Stimulated activated effector memory CD8-positive, alpha-beta T cell treated with anti-CD3 and anti-CD28 coated beads, Interleukin-12 subunit alpha, Interleukin-12 subunit beta, amount 100 ng/mL, for 72 hours (primary cell): ENCODE measurements at places on chromosomes 12 and 14.

DNA sequence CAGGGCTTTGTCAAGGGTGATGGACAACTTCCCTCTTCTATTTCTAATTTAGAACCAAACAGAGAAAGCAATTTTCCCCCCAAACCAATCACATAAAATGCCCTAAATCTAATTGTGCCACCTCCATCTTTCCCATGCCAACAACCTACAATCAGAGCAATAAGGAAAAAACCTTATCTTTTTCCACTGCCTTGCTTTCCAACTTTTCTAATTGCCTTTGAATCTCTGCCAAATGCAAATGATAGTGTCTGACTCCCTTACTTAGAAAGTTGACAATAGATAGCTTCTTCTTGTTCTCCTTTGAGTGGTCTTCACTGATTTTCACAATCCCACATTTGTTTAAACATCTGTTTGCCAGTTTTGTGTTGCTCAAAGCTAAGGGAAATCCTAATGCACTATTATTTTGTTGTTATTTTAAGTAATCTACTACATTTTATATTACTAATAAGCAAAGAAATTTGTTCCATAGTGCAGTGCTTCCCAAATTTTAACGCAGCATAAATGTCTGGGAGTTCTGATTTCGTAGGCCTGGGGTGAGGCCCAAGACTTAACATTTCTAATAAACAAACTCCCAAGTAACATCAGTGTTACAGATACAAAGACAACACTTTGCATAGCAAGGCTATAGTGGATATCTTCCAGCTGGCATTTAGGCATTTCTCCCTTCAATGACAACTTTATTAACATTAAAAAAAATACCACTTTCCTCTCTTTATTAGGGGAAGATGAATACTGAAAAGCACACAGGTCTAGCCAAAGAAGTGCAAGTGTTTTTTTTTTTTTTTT lies 696.3 kb upstream of the USP15 start:
- no peak for DNase-seq

DNA sequence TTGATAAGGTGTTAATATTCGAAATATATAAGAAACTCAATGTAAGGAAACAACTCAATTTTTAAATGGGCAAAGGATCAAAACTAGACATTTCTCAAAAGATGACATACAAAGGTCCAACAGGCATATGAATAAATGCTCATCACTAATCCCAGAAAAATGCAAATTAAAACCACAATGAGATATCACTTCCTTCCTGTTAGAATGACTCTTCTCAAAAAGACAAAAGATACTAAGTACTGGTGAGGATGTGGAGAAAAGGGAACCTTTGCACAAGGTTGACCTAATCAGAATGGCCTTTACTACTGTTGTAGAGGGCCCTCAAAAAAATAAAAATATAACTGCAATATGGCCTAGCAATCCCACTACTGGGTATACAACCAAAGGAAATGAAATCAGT lies 383.4 kb downstream of the KCNH5 start:
- no peak for DNase-seq

- DNase-seq = no peak
Measured at GRCh38 chr12:513446-513845, 53.7 kb downstream of the B4GALNT3 start.

GRCh38 chr12:28905220-28905955 lies 243.7 kb upstream of the FAR2 start:
- DNase-seq = no peak

- no peak for DNase-seq
Measured at GRCh38 chr12:114400925-114401324, 5.0 kb downstream of the TBX5 start.

GRCh38 chr12:130448044-130448821 lies 110.5 kb downstream of the PIWIL1 start:
- DNase-seq = no peak

DNA sequence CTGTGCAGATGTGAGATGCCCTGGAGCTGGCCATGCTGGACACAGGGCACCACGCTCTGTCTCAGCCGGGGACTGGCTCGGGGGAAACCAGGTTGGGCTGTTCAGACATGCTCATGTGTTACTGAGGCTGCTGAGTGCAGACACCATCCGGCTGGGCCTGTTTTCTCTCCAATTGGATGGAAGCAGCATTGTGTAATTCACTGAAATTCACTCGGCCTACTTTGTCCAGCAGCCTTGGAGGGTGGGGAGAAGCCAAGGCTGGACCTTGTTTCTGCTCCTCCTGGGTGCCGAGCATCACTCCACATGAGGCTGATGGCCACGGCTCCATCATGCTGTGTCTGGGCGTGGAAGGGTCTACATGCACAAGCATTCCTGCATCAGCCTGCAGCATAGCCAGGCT lies 130.7 kb downstream of the SMOC1 start:
- DNase-seq = no peak

DNA sequence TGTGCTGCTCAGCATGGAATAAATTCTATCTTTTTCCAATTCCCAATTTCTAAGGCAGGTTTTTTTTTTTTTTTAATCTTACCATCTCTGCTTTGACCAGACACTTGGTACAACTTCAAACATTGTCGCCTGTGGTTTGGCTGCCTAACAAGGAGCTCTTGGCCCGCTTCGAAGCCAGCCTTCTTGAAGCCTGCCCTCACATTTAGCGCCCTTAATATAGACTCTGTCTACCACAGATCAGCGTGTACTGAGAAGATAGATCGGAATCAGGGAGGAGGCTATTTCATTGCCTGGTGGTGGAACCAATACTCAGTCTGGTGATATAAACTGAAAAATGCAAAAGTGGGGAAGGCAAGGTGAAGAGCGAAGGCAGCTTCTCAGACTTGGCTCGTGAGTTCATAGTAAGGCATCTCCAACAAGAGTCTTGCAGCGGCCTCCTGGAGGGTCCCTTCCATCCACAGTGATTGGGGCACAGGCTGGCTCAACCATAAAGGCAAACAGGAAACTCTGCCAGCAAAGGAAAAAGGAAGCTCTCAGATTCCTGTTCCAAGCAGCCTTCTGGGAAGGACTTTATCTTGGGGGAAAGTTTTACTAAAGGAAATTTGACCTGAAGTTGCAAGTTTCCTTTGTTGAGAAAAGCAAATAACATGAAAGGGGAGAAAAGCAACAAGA lies 103.2 kb upstream of the BCL2L14 start:
- DNase-seq = no peak

- peak; percentile 2 for DNase-seq
Measured at GRCh38 chr14:59688224-59689170, 111.9 kb upstream of the CCDC175 start.

DNA sequence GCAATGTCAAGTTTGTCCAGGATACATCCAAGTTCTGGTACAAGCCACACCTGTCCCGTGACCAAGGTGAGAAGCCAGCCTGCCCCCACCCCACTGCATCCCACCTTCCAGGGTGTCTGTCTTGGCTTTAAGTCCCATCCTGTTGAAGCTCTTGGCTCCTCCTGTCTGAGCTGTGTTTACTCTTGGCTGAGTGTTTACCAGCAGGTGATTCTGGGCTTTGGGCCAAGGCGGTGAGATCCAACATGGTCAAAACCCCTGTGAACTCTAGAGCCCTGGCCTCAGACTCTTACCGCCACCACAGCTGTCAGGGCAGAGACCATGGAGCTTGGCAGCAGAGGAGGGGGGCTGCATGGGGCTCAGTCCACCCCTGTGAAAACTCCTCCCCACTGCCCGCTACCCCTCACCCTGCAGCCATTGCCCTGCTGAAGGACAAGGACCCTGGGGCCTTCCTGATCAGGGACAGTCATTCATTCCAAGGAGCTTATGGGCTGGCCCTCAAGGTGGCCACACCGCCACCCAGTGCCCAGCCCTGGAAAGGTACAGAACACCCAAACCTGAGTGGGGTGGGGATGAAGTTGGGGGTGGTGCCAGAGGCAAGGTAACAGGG lies 11.6 kb downstream of the TNS2 start:
- DNase-seq = no peak

DNA sequence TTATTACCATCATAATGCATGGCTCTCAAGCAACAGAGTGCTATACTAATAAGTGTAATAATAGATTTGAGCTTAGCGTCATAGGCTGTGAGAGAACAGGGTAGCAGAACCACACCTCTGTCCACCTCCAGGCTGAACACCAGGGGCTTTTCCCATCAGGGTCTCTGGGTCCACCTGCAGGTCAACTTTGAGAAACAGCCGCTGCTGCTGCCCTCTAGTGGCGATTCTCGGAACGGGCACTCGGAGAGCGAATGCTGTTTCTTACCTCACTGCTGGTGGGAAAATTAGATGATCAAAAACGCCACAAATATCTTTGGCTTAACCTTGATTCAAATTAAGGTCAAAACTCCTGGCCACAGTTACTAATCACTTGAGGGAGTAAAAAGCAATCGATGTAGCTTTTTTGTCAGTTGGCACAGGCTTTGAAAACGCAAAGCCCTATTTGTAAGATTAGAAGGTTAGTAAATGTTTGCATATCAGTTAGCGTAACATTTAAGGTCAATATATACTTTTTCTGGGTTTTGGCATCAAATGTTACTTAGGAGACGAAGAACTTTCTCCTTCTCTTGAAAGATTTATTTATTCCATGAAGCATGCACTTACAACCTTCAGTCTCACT lies 127.9 kb upstream of the TMEM132D start:
- peak; percentile 79 for DNase-seq

DNA sequence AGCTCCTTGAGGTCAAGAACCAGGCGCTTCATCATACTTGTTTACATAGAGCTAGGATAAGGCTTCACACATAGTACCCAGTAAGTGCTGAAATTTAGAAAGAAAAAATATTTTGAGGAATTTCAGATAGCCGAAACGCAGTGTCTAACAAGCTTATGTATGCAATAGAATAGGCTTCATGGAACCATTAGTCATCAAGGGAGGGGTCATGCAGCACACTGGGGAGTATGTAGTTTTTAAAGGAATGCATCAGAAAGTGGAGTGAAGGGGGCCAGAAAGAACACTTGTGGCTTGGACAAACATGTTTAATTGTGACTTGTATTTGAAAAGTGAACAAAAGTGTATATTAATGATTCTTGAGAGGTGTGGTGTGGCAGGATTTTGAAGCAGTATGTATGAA lies 38.1 kb downstream of the DBX2 start:
- DNase-seq = no peak

DNA sequence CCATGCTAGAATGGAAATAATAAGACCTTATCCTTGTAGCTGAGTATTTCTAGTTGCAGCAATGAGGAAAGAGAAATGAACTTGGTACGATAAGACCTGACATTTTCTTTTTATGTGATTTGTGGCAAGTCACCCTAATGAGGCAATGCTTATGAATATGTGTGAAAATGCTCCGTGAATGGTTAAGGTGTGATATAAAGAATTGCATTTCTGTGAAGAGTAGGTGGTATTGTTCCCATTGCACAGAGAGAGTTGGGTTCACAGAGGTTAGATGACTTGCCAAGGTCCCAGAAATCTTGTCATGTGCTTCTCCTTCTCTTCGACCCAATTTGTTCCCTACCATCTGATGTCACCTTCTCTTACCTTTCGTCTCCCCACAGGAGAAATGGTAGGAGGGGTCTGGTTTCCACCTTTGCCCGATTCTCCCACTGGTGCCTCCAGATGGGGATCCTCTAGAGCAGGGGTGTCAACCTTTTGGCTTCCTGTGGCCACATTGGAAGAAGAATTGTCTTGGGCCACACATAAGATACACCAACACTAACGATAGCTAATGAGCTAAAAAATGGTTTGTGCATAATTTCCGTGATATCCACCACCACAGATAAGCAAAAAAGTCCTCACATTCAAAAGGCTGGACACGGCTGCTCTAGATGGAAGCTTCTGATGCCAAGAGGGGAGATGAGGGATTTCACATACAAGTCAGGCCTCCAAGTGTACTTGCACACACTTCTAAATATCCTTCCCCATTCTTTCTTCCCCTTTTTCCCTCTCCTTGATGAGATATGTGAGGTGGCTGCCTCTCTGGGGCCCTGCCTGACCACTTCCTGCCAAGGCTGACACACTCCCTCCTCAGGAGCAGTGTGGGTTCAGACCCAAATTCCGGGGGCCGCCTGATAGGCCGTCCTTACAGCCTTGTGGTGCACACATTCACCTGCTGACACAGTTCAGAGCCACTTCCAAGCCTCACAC lies 96.1 kb downstream of the PLXNC1 start:
- DNase-seq = peak; percentile 74

DNA sequence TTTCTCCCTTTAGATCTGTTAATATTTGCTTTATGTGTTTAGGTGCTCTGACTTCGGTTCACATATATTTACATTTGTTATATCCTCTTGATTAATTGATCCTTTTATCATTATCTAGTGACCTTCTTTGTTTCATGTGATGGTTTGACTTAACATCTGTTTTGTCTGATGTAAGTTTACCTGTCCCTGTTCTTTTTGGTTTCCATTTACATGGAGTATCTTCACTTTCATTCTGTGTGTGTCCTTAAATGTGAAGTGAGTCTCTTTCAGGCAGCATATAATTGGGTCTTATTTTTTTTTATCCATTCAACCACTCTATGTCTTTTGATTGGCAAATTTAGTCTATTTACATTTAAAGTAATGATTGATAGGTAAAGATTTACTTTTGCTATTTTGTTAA lies 24.2 kb downstream of the TRMT5 start:
- no peak for DNase-seq

DNA sequence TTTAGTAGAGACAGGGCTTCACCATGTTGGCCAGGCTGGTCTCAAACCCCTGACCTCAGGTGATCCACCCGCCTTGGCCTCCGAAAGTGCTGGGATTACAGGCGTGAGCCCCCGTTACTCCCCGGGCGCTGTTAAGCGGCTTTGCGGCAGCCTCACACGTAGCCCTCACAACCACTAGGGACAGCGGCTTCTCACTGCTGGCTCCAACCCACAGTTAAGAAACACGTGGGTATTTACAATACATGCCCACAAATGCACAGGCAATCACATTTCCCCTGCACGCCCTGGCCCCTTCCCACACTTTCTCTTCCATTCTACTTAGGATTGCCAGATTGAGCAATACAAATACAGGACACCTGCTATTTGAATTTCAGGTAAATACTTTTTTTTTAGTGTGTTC lies 37.0 kb upstream of the EIF5 start:
- no peak for DNase-seq

DNA sequence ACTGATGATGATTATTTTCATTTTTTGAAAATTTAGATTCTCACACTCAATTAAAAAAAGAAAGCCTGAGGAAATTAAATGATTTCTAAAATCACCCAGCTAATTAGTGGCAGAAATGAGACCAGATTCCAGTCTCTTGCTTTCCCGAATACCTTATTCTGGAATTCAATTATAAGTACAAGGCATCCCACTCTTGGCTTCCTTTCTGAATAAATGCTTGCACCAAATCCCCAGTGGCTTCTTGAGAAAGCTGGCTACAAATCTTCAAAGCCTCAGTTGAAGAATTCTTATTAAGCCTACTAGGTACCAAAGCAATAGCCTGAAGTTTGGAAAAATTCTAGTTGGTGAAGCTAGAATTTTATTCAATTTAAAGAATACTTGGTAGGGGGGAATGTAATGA lies 476.6 kb downstream of the DIO2 start:
- no peak for DNase-seq

- no peak for DNase-seq
Measured at GRCh38 chr12:76083246-76083903, 1.1 kb downstream of the NAP1L1 start.
